ENCODE measurements at places on chromosomes 2 and 18.

DNA sequence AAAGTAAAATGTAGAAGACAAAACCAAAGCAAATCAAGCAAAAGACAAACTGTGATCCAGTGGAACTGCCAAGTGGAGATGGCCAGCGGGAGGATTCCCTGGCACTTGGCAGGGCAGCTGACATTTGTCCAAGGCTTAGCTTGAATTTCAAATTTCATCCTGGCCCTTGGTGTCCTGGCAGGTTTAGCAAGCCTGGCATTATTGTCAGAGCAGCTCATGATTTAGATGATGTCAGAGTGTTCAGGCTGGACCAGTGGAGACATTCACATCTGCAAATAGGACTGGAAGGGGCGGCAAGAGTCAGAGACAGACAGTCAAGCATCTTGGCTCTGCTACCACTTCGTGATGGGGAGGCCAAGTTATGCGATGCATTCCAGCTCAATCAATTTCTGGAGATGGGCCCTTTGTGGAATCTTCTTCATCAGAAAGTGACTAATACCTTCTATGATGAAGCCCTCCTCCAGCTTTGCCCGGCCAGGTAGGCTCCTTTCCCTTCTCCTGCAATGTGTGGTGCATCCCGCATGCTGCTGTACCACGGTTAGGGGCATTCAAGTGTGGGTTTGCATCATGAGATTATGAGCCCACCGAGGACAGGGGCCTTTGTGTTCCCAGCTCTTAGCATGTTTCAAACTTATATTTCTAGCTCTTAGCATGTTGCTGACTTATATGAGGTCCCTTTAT is 199.7 kb downstream of the ANKRD30B start:
- DNase-seq = no peak

- peak; percentile 22 for DNase-seq
Measured at GRCh38 chr2:172462849-172463381, 35.5 kb downstream of the ITGA6 start.

- DNase-seq = no peak
Measured at GRCh38 chr2:37851428-37851827, 73.7 kb upstream of the RMDN2 start.

- DNase-seq = no peak
Measured at GRCh38 chr2:170991398-170992182, 62.5 kb downstream of the GORASP2 start.

GRCh38 chr2:120508567-120509041 is 162.7 kb downstream of the INHBB start:
- no peak for DNase-seq
